ENCODE measurements at places on chromosomes 4 and X.

- no peak for DNase-seq
Measured at GRCh38 chr4:149765630-149766029, 50.0 kb downstream of the IQCM start.

DNA sequence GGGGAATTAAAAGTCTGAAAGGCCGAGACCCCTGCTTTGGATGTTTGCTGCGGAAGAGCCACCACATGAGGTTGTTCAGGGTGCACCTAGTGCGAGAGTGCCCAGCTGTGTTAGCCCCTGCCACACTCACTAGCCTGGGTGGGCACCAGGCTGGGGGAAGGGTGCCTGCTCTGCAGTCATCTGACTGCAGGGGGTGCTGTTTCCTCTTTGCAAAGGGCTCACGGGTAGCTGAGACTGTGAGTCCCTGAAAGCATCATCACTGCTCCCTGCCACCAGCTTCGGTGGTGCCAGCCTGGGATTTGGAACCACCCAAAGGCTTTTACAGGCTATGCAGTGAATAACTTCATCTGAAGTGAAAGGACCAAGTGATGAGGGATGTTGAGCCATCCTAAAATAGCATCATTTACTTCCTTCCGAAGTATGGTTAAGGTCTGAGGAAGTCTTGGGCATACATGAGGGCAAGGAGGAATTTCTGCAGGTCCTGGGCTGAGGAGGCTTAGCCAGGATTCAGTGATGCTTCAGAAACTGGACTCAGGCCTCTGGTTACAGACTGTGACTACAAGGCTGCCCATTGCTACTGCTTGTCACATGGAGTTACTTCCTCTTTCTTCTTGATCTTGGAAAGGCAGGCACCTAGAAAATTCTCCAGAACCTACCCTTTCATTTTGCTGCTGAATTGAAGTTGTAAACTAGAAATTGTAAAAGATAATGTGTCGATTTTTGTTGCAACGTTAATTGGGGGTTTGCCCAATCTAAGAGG, 293.2 kb upstream of the PRPS2 start:
- DNase-seq = no peak

DNA sequence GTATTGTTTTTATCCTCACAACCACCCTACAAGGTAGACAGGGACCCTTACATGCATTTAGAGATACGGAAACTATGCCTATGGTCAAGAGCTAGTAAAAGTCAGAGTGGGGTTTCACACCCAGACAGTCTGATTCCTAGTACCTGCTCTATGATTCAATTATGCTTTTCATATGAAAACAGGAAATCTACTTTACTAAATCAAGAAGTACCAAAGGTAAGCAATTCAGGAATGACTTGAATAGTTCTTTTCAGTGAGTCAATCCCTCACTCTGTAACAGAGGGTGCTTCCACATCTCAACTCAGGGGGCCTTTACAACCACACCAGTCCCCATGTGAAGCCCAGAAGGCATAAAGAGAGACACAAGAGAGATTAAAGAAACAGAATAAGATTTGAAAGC, 191.4 kb downstream of the PPP3CA start:
- no peak for DNase-seq

DNA sequence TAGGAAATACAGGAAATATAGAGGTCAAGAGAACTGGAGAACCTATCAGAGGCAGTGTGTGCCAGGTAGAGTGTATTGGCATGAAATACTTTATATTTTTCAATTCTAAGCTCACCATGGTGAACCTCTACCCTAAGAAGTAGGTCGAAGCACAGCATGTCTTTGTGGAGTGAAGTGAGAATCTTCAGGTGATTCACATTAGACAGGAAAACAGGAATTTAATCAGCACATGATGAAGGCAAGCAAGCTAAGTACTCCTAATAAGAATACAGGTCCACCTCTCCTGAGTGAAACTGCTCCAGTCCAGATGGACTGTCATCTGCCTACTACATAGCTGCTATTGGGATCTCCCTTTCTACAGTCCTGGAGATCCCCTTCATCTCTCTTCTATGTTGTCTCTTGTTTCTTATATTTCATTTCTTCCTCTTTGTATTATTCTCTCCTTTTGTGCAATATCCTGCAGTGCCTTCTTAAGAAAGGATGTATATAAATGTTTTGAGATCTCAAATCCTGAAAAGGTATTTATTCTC, 159.0 kb downstream of the LRBA start:
- DNase-seq = no peak

DNA sequence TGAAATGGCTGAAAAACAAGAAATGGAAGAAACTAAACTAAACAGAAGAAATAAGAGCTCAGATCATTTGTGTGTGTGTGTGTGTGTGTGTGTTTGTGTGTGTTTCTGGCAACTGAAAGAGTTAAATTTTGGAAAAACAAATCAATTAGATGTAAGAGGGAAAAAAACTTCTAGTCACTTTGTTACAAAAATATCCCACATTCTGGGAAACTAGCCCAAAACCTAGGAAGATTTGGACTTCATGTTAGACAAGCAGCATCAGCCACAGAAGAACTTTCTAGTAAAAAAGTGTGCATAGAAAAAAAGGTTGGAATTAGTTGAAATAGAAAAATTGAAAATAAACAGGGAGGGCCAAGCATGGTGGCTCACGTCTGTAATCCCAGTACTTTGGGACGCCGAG, 111.6 kb upstream of the PRKG2 start:
- DNase-seq = no peak

GRCh38 chr4:8192748-8193738, 6.0 kb upstream of the SH3TC1 start:
- no peak for DNase-seq

DNA sequence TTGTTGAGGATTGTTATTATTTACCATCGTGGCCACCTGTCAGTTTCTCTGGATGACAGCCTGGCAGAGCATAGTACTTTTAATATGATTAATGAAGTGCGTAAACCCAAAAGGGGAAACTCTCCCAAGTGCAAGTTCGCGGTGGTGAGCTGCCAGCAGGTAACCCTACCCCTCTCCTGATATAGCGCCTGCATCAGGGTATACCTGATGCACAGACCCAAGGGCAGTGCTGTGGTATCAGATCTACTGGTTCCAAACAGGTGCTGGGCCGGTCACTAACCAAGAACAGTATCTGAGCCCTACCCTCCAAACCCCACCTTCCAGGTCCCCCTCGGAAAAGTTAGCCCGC, 1.6 kb downstream of the RNF150 start:
- DNase-seq = no peak

DNA sequence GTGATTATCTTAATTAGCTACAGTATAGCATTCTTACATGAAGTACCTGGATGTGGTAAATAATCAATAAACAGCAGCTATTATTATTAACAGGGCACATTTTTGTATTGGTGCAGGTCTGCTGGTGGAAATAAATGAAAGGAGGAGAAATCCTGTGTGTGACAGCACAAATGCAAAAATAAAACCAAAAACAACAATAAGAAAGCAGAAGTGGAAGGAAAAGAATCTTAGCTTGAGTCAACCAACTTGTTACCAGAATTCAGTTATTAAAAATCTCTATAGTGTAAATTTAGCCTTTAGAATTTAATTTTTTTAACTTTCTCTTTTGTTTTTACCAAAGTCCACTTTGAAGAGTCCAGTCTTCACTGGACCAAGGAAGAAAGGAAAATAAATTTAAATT, 63.1 kb upstream of the LSM6 start:
- DNase-seq = no peak

DNA sequence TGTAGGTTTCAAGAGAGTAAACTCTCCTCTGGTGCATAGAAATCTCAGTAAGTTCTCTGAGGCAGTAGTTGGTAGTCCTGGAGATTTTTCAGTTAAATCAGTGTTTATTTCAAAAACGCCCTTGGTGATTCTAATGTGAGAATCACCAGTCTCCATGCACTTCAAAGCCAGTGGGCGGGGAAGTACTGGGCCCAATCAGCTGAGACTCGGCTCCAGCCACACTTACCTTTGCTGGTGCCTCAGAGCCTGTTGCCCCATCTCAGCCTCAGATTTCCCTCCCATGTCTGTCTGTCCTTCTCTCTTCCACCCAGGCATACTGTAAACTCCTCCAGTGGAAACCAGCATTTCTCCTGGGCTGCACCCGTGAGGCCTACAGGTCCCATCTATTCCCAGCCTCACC, 7.4 kb upstream of the MGST2 start:
- no peak for DNase-seq

GRCh38 chr4:168765726-168766125, 244.3 kb downstream of the CBR4 start:
- DNase-seq = no peak

Measured in sciatic nerve (tissue), 2 donors.